NCI-H345 (cell line): ENCODE measurements at places on chromosomes 12 and 14.

- DNase-seq, result peak; percentile 69
These were observed 600.2 kb downstream of the TRHDE start for GRCh38 chr12:72872238-72872887.

GRCh38 chr12:26786491-26786864 lies 46.5 kb downstream of the ITPR2 start:
- no peak for DNase-seq

- no peak for DNase-seq
These were observed 414.1 kb upstream of the STXBP6 start for GRCh38 chr14:25464078-25464477.

DNA sequence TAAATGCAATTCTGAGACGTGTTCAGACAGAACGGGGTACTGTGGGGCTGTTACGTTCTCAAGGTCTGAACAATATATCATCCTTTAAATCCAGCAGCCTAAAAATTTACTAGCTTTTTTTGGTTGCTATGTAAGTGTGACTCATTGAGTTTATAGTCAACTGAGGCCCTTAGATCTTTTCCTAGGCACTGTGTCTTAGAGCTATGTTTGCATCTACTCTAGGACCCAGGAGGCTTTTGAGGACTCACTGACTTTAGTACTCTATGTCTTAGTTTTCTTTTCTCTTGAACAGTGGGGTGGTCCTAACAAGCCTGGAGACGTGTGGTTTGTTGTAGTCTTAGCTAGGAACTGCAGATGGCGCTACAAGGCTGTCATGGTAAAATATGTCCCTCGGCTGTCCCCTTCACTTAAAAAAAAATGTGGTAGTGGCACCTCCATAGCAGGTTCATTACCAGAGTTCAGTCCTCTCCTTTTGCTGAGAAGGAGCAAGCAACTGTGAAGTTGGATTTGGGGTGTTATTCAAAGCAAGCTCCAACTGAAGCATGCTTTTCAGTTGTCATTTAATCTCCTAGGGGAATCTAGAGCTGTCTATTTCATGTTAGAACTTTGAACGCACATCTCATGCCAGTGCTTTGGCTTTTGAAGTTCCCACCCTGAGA lies 8.7 kb upstream of the SPATS2 start:
- DNase-seq, result peak; percentile 21

GRCh38 chr12:72089678-72090077 lies 151.0 kb downstream of the TPH2 start:
- peak; percentile 61 for DNase-seq

DNA sequence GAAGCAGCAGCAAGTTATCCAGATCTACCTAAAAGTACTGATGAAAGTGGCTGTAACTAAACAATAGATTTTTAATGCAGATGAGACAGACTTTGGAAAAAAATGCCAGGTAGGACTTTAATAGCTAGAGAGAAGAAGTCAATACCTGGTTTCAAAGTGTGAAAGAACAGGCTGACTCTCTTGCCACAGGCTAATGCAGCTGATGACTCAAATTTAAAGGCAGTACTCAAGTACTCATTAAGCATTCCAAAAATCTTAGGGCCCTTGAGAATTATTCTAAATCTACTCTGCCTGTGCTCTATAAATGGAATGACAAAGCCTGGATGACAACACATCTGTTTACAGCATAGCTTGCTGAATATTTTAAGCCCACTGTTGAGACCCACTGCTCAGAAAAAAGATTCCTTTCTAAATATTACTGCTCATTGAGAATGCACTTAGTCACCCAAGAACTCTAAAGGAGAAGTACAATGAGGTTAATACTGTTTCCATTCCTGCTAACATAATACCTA lies 68.6 kb upstream of the SYT1 start:
- no peak for DNase-seq

DNA sequence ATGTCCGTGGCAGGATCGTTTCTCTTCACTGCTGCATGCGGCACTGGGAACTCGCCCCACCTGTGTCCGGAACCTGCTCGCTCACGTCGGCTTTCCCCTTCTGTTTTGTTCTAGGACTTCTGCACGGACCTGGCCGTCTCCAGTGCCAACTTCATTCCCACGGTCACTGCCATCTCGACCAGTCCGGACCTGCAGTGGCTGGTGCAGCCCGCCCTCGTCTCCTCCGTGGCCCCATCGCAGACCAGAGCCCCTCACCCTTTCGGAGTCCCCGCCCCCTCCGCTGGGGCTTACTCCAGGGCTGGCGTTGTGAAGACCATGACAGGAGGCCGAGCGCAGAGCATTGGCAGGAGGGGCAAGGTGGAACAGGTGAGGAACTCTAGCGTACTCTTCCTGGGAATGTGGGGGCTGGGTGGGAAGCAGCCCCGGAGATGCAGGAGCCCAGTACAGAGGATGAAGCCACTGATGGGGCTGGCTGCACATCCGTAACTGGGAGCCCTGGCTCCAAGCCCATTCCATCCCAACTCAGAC lies 1.2 kb downstream of the FOS start:
- no peak for DNase-seq
